Activated naive CD4-positive, alpha-beta T cell treated with Interleukin-2 at 50 U/mL for 16 hours (primary cell): ENCODE measurements at places on chromosomes 5 and 9.

DNA sequence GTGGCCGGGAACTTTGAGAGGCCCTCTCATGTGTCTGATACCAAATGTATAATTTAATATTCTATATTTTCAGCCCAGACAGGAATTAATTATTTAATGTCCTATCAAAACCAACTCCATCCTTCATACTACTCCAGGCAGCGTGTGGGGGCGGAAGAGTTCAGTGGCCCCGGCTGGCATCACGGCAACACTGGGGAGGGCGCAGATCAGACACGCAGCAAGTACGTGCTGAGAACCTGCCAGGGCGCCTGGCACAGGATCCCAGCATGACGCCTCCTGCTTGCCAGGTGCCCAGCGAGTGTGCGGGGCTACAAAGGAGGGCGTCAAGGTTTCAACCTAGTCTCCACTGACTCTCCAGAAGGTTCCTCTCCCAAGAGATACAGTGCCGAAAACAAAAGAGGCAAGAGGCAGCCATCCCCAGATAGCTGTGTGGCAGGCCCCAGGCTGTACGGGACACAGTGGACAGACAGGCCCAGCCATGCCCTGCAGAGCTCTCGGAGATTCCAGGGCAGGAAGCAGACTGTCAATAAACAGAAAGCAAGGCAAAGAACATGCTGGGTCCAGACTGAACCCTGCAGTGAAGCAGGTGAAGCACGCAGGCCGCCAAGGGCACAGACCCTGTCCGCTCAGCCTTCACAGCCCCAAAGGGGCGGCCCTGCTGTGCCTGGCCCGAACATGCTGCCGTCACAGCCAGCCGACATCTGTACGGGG is 110.3 kb downstream of the VAV2 start:
- DNase-seq, result no peak

GRCh38 chr9:2729003-2729402 is 11.7 kb downstream of the KCNV2 start:
- no peak for DNase-seq

DNA sequence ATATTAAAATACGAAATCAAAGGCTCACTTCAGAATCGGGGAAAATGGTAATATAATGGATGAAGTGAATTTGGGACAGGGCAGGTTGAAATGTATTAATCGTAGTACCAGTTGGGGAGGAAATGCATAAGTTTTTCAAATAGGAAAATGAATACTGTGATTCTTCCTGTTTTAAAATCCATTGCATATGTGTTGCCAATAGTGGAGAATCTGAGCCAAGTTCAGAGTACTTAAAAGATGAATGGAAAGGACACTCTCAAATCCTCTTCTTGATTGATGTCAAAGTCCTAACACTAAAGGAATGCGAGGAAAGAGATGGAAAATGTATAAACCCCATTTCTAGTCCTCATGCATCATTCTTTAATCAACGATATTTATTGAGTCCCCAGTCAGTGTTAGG is 160.9 kb upstream of the CCNG1 start:
- DNase-seq, result no peak

GRCh38 chr5:178389796-178390195 is 157.2 kb upstream of the PHYKPL start:
- no peak for DNase-seq

DNA sequence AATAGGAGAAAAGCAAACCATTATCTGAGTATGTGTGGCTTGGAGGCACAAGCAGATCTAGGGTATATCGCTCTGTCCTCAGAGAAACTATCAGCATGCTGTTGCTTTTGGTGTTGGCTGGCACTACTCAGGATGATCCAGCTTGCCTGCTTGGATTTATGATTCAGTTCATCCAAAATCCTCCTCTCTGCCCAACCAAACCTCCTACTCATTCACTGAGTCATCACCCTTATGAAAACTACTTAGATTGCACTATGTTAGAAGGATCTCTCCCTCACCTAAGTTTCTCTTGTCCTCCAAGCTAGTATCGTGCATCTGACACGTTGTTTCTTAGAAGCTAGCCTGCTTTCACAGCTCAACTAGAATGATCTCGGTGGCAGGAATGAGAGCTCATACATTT is 14.2 kb upstream of the ZBED3 start:
- no peak for DNase-seq

GRCh38 chr5:16673241-16674201 is 56.7 kb upstream of the RETREG1 start:
- peak; percentile 11 for DNase-seq

GRCh38 chr5:96141749-96142148 is 180.1 kb upstream of the ELL2 start:
- no peak for DNase-seq

GRCh38 chr9:68887232-68887631 is 126.7 kb downstream of the PRKACG start:
- no peak for DNase-seq

GRCh38 chr9:102035929-102036328 is 297.5 kb upstream of the GRIN3A start:
- DNase-seq, result no peak

- DNase-seq, result no peak
Measured at GRCh38 chr5:64183956-64184355, 18.3 kb downstream of the RNF180 start.

- peak; percentile 25 for DNase-seq
Measured at GRCh38 chr9:37364751-37365360, 57.6 kb upstream of the GRHPR start.

DNA sequence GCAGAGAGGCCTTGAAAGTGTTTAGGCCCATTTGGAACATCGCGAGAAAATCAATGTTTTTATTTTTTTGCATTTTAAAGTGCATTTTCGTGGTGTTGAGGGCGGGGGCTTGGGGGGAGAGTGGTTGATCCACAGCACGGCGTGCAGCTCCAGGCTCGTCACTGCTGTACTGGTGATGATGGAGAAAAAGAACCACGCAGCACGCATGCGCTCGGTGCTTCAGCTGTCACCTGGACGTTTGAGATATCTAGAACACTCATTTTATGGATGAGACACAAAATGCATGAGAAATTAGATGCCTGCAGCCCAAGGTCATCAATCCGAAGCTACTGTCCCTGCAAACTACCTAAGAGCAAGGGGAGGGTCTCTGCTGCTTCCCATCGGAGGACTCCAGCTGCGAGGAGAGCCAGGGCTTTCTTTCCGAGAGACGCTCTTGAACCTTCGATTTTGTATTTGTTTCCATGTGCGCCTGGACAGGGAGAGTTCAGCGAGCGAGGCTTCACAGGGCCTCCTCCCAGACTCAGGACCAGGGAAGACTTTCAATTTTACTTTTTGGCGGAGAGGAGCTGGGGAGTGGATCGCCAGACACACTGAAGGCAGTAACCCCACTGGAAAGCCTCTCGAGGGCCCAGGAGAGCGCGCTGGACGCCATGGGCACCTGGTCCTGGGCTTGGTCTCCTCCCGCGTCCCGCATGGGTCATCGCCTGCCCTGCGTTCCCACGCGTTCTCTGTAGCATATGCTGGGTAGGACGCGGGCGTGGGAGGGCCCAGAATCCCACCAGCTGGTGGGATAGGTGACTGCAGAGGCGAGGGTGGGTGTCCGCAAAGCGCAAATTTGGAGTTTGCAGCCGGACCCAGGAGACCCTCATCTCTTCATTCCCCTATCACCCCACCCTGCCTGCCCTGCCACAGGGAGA is 2.5 kb downstream of the DMRT2 start:
- DNase-seq, result no peak

- no peak for DNase-seq
Measured at GRCh38 chr5:113607361-113607760, 93.9 kb downstream of the YTHDC2 start.
